ENCODE measurements at places on chromosomes 3 and 15.
A peak's percentile ranks its signal among the peaks of the same experiment; 100 is the strongest.

DNA sequence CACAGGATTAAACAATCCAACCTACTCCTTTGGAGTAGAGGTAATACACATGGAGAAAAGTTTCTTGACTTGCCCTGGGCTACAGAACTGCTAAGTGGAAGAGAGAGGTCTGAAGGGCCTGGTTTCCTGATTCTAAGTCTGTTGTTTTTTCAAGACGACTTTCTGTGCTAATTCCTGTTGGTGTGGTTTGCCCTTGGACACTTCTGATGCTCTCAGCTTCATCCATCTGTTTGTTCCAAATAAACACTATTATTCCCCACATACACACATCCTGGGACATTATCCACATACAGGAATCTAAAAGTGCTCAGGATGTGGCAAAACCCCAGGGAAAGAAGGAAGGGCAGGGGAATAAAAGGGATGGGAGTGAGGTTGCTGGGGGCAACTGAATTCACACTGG is 393.5 kb upstream of the TBL1XR1 start:
- DNase-seq, result no peak

GRCh38 chr3:50450209-50450921 is 53.1 kb downstream of the CACNA2D2 start:
- DNase-seq, result peak; percentile 50

DNA sequence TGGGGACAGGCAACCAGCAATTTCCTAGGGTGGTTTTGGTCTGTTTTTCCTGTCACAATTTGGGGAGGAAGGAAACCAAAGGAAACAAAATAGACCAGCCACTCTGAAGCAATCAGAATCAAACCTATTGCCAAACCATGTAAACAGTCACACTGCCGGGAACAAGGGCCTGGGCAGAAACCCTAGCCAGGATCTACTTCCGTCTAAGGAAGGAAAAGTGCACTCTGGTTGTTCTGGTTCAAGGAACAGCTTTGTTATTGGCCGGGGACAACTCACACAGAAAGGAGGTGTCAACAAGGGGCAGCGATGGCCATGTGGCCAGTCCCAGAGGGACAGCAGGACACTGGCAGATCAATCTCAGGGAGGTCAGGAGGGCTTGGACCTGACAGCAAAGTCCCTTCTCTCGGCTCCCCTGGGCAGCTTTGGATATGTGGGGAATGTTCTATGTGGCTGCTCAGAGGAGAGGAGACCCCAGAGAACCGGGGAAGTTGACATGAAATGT is 17.5 kb upstream of the RAD18 start:
- no peak for DNase-seq

DNA sequence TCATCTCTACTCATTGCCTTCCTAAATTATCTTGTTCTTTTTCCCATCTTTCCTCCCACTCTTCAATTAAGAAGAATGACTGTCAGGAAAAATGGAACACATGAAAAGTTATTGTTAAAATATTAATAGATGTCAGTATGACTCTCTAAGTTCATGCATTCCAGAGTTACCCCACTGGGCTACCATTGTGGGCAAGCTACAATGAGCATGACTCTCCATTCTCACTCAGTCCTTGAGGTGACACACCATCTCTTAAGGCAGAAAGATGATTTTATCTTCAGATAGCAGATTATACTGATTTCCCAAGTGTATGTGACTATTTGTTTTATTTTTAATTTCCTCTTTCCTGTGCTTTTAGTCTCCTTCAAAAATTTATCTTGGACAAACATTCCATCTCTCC is 144.3 kb downstream of the ALCAM start:
- no peak for DNase-seq

DNA sequence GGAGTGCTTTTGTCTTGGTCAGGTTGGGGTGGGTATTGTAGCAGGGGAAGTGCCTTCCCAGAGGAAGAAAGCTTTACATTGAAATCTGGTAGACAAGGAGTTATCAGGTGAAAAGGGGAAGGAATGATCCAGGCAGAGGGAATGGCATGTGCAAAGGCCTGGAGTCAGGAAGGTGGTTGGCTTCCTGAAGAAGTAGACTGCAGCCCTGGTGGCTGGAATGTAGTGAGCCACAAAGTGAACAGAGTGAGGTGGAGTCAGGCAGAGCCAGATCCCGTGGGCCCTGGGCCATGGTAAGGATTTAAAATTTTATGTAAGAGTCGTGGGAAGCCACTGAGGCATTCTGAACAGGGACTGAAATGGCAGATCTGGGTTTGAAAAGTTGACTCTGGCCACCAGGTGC is 58.3 kb downstream of the RAB11A start:
- DNase-seq, result no peak

GRCh38 chr3:191414732-191415131 is 46.2 kb upstream of the PYDC2 start:
- no peak for DNase-seq

GRCh38 chr15:41490355-41490754 is 3.3 kb upstream of the ITPKA start:
- DNase-seq, result no peak

- no peak for DNase-seq
These were observed 19.9 kb downstream of the ATP13A3 start for GRCh38 chr3:194466761-194467356.

DNA sequence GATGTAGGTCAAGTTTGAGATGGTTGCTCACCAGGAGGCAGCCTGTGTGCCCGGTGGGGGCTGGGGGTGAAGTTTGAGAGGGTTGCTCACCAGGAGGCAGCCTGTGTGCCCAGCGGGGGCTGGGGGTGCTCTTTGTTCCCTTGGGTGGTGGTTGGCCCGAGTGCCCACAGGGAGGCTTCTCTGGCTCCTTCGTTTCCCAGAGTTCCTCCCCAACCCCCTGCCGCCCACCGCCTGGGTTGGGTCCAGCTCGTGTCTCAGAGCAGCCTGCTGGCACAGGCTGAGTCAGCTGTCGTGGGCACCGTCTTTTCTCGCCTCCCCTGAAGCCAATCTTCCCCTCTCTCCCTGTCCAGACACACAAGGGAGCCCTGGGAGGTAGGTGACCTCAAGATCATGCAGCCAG is 3.1 kb downstream of the APBA2 start:
- no peak for DNase-seq

DNA sequence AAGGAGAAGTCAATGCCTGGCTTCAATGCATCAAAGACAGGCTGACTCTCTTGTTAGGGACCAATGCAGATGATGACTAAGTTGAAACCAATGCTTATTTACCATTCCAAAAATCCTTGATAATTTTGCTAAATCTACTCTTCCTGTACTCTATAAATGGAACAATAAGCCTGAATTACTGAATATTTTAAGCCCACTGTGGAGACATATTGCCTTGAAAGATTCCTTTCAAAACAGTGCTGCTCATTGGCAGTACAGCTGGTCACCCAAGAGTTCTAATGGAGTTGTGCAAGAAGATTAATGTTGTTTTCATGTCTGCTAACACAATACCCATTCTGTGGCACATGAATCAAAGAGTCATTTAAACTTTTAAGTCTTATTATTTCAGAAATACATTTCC is 181.0 kb upstream of the CBLB start:
- no peak for DNase-seq

GRCh38 chr3:158768361-158768787 is 33.5 kb upstream of the MFSD1 start:
- no peak for DNase-seq

DNA sequence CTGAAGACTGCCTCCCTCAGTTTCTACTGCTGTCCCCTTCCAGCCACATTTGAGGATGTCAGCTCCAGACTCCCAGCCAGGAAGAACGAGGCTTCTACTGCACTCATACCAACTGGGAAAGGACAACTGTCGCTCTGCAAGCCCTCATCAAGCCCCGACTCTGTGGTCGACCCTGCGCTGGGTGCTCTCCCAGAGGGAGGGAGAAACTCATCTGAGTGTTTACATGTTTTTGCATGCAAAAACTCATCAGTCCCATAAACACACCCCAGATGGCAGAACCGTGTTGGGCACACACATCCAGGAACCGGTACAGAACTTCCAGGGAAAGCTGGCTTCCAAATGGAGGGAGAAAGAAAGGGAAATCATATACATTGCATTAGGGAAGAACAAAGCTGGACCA is 43.5 kb downstream of the ADAMTS17 start:
- DNase-seq, result no peak

GRCh38 chr3:187736418-187736871 is 8.8 kb downstream of the BCL6 start:
- DNase-seq, result no peak

DNA sequence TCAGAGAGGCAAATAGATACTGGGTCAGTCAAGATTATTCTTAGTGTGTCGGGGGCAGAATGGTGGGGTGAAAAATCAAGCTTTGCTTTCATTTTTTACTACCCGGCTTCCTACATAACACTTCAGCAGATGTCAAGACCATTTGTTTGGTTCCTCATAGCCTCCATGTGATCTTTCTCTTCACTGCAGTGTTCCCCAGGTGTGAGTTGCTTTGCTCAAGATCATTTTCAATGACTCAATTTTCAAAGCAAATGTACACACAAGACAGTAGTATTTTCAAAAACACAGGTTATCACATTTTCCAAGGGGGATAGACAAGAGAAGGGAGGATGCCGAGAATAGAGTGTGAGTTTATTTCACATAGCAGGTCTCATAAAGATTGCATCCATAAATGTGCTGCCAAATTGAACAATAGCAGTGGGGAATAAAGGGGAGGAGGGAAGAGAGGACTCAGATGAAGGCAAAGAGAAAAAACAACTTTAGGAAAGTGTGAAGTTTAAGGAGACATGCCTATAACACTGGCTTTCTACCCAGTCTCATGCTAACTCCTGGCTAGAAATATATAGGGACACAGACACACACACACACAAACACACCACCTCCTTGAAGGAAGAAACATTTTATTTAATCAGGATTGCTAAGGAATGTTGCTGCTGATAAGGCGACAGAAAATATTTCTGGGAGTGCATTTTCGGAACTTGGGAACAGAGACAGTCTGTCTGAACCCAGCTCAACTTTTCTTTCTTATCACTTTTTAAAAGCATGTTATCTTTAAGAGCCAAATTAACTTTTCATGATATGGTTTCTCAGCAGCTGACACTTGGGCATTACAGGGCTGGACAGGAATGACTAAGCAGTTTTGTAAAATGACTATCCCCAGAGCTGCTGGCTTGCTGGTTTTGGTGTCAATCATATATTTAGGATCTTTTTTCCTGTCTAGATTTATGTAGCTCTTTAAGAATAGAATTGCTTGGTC is 402.4 kb downstream of the RBMS3 start:
- no peak for DNase-seq

DNA sequence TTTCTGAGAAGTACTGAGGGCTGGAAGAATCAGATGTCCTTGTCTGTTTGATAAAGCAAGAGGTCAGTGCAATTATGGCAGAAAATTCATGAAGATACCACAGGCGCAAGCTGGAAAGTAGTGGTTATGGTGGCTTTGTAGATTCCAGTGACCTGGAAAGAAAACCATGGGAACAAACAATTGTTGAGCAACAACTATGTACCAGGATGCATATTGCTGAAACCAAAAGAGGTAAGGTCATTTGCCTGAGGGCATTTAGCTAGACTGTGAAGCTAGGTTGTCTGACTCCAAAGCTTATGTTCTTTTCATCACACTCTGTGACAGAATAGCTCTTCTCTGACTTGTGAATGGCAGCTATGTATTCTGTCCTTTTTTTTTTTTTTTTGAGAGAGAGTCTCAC is 74.0 kb downstream of the B3GALNT1 start:
- DNase-seq, result no peak

GRCh38 chr3:55690726-55691125 is 203.6 kb upstream of the WNT5A start:
- DNase-seq, result no peak

- DNase-seq, result no peak
These were observed 168.4 kb downstream of the P3H2 start for GRCh38 chr3:189952272-189952671.

GRCh38 chr15:58243070-58243469 is 104.9 kb downstream of the AQP9 start:
- DNase-seq, result no peak

GRCh38 chr3:173066044-173067004 is 74.7 kb downstream of the SPATA16 start:
- no peak for DNase-seq

DNA sequence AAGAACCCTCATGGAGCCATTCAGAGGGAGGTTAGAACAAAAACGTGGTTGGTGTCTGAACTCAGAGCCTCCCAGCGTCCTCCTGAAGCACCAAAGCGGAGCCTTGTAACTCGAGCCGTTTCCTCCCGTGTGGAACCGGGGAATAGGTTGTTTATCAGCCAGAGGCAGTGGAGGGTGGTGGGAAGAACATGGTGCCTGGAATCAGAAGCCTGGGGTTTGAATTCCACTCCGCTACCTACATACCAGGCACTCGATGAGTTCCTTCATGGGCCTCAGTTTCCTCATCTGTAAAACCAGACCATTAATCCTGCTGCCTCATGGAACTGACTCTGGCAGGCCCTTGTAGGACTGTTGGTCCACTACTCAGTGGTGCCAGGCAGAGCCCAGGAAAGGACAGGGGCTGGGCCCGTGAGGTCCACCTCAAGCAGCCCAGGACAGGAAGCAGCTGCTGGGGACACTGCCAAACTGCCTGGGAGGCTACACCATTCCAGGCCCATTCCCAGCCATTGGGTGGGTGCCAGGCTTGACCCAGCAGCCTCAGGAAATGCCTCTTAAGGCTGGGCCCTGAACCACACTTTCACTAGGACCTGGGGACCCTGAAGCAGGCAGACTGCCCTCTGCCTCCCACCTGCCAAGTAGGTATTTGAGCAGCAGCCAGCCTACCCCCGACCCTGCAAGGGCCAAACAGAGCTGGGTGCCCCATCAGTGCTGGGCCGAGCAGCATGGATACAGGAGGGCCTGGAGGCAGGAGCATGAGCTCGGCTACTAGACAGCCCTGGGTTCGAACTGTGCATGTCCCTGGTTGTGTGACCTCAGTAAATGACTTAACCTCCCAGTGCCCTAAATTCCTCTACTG is 33.4 kb downstream of the PRKCD start:
- no peak for DNase-seq

DNA sequence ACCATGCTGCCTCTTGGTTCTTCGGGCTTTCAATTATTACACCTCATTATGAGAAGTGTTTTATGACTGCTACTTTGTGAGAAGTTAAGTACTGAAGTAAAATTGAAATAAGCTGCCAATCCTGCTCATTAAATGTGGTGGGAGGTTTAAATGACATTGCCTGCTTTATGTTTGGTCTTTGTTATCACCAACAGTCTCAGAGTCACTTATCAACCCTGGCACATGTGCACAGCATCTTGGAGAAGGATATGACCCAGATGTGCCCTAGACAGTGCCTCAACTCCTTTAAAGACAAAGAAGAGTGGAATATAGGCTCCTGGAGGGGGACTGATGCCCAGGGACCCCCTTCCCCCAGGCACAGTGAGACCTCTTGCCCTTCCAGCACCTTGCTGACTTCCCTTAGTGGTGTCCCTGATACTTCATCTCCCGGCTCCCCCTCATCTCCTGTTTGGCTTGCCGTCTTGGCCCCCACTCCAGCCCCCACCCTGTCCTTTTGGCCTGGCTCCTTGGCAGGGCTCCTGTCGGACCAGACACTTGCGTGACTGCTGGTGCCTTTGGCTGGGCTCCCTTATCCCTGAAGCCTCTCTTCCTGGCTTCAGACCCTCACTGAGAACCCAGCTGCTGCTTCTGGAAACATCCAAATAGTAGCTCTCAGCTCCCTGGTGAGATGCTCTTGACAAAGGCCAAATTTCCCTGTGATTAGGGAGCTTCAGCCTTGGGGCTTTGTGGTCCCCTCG is 39.8 kb downstream of the ARHGAP31 start:
- DNase-seq, result no peak

GRCh38 chr3:141371882-141372281 is 3.6 kb downstream of the ZBTB38 start:
- no peak for DNase-seq

Measured in stimulated activated CD8-positive, alpha-beta memory T cell treated with anti-CD3 and anti-CD28 coated beads, Interleukin-7, amount 100 ng/mL, for 1 hour (primary cell).